CD4-positive, alpha-beta T cell treated with Interleukin-4 for 4 hours (primary cell): ENCODE measurements at places on chromosomes 7 and 10.
A peak's percentile ranks its signal among the peaks of the same experiment; 100 is the strongest.

- no peak for DNase-seq
Measured at GRCh38 chr10:124627866-124628675, 116.1 kb downstream of the FAM53B start.

GRCh38 chr7:32227746-32228145, 157.5 kb upstream of the PDE1C start:
- no peak for DNase-seq

DNA sequence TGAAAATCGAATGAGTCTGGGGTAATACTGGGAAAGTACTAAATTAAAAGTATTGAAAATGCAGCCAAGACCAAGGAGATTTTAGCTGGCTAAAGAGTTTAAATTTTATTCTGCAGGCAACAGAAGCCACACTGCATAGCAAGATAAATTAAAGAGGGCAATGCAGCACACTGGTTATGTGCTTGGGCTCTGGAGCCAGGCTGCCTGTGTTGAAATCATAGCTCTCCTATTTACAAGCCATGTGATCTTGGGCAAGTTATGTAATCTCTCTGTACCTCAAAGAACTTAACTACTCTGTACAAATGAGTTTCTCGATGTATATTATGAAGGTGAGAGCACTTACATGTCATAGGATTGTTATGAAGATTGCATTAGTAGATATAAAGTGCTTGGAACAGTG, 9.9 kb downstream of the SLC25A13 start:
- DNase-seq = no peak

DNA sequence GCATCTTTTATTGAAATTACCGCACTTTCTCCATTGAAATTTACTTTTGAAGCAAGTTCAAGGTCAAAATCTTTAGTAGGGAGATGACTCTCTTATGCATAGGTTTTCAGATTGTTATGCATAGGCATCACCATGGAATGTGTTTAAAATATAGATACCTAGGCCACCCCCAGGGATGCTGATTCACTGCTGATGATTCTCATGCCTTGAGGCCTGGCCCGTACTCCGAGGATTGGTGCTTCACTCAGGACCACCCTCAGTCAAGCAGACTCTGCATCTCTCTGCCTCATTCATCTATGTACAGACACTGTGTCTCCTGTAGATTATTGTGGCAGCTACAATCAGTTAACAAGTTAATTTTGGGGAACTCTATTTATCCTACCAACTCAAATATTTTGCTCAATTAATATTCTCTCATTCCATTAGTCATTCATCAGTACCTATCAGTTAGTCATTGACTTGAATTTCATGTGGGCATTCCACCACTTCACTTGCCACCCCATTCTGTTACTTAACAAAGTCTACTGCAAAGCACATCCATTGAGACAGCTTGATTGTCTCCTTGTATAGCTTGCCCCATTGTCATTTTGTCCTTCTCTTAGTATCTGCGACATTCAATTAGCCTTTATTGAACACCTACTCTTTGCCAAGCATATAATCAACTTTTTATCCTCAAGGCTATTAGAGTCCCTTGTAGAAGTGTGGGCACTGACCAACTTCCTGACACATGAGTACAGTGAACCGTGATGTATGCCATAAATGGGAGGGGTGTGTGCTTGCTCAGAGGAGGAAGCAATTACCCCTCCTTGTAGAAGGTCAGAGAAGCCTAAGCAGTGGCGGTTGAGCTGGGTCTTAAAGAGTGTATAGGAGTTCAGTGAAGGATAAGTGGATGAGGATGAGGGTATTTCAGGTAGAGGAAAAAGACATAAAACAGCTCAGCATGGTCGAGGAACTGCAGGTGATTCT, 255.6 kb upstream of the BMPER start:
- DNase-seq = no peak

DNA sequence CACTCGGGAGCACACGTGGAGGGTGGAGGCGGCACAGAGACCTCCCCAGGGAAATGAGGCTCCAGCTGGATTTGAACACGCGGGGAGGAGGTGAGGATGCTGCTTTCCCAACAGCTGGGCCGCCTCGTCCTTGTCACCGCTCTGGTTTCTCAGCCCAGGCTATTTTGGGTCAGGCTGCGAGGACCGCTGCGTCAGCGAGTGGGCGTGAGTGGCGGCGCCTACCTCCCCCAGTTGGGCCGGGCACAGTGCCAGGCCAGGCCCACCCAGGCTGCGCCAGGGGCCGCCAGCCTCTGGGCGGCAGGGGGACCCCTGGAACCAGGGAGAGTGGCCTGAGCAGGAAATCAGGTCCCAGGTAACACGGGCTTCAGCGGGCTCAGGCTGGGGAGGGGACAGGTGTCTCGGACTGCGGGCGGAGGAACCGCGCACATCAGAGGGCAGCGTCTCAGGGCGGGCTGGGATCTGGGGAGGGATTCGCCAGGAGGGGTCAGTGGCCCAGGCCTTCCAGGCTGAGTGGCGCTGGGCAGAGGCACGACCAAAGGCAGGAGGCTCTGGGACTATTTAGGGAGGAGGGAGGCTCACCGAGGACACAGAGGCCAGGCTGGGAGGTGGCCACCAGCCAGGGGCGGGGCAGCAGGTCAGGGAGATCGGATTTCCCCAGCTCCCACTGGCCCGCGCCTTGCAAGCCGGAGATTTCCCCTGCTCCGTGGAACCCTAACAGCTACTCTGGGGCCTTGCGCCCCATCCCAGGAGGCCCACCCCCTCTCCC, 125.2 kb upstream of the RET start:
- DNase-seq = no peak

DNA sequence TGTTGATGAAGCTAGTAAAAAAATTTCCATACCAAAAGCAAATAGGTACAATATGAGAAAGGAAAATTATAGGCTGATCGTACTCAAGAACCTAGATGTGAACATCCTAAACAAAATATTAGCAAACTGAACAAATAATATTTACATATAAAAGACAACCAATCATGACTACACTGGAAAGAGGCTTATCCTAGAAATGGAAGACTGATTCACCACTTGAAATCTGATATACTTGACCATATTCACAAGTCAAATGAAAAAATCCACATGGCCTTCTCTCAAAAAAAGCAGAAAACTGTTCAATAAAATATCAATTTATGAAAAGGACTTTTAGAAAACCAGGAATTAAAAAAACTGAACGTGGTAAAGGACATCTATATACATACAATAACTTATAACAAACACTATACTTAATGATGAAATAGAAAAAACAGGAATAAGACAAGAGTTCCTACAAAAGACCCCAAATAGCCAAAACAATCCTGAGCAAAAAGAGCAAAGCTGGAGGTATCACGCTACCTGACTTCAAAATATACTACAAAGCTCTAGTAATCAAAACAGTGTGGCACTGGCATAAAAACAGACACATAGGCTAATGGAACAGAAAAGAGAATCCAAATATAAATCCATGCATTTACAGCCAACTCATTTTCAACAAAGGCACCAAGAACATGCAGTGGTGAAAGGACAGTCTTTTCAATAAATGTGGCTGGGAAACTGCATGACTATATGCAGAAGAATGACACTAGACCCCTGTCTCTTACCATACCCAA, 29.2 kb upstream of the FAM180A start:
- no peak for DNase-seq

DNA sequence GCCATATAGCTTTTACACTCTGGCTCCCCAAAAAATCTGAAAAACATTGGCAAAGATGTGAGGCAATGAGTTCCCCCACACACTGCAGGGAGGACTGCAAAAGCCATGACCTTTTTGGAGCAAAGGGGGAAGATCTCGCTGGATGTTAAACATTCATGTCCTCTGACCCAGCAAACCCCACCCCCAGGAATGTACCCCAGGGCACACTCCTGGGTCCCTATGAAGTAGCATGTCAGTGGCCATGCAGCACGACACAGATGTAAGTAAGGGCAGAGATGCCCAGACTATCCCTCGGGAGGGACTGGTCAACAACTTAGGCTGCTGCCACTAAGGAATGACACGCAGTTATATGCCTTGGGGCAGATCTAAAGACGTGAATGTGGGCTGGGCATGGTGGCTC, 100.6 kb downstream of the DLG5 start:
- DNase-seq = no peak

- no peak for DNase-seq
Measured at GRCh38 chr10:11367505-11367904, 243.9 kb downstream of the USP6NL start.

GRCh38 chr7:130875901-130876300, 141.9 kb upstream of the KLF14 start:
- DNase-seq = no peak

DNA sequence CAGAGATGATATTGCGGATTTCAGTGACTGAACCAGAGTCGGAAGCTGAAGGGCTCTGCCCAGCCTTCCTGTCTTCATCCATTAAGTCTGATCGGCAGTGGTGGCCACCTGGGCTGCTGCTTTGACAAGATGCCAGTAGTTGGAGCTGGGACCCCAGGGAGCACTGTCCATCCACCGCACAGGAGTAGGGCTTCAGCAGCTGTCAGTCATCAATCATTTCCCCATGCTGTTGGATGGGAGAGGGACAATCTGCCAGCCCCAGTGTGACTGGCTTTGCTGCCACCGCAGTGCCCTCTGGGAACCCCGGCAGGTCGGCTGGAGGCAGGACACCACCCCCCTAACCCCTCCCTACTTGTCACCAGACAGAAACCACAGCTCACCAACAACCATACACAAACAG, 23.0 kb upstream of the GPR146 start:
- DNase-seq = no peak

GRCh38 chr10:91316486-91316885, 93.7 kb upstream of the HECTD2 start:
- no peak for DNase-seq

- no peak for DNase-seq
Measured at GRCh38 chr7:9600974-9601373, 1167.6 kb downstream of the NXPH1 start.

- no peak for DNase-seq
Measured at GRCh38 chr10:84117686-84118394, 21.5 kb upstream of the GHITM start.

GRCh38 chr7:81789406-81790119, 19.7 kb upstream of the HGF start:
- no peak for DNase-seq

DNA sequence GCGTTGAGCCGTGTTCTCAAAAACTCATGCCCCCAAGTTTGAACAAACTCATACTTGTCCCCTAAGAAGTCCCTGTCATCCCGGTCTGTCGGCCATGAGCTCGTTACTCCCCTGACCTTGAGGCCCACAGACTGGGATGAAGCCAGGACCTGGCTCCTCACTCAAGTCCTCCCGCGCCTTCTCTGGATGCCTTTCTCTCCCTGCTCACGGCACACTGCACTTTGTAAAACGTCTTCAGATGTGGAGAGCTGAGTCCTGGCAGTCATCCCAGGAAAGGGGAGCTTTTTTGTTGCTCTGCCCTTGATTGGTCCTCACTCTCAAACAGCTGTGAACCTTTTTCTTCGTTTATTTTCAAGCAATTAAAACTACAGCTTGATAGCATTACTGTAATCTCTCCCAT, 110.8 kb downstream of the JAZF1 start:
- DNase-seq = no peak

DNA sequence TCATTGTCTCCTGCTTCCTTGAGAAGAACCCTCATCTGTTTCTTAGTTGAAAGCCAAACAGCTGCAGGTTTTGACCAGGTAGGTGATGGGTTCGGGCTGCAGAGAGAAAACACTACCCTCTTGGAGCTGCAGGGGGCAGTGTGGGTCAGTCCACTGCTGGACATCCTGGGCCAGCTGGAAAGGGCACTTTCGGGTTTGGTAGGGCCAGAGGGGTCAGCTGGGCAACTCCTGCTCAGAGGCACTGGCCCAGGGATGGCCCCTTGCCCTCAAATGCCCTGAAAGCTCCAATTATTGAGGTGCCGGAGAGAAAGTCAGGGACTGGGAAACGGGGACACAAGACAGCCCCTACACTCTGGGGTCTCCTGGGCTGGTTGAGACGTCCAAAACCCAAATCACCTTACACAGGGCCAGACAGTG, 90.7 kb downstream of the MKI67 start:
- DNase-seq = peak; percentile 57

- no peak for DNase-seq
Measured at GRCh38 chr10:117217196-117217761, 20.0 kb downstream of the KCNK18 start.

GRCh38 chr7:3321206-3321605, 20.2 kb downstream of the SDK1 start:
- DNase-seq = no peak

DNA sequence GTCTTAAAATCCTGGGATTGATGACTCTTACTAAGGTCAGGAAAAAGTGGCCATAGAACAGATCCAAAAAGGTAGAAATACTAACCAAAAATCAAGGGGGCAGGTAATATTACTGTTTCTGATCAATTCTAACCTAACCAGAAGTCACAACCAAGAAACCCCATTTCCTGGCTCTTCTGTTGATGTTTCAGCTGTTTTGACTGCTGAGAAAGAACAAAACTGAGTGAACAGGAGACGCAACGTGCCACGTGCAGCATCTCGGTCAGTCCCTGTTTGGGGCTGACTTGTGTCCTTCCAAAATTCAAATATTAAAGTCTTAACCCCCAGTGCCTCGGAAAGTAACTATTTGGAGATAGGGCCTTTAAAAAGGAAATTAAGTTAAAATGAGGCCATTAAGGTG, 56.8 kb downstream of the JAZF1 start:
- no peak for DNase-seq

- DNase-seq = no peak
Measured at GRCh38 chr10:113788604-113789083, 37.2 kb downstream of the PLEKHS1 start.

GRCh38 chr7:131431289-131431688, 103.6 kb downstream of the MKLN1 start:
- no peak for DNase-seq

DNA sequence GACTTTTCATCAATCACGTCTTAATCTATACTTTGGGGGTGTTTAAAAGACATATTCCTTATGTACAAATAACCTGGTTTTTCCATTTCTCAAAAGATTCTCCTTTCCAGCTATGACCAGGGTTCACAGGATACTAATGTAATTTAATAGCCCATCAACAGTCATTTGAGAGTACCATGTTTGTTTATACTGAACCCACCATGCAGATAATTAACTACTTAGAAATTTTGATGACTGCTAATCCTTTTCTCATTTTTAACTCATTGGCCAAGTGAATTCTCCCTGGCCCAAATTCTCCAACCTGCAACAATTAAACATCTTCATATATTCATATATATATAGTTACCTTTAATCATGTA, 28.8 kb upstream of the KMT2E start:
- no peak for DNase-seq

DNA sequence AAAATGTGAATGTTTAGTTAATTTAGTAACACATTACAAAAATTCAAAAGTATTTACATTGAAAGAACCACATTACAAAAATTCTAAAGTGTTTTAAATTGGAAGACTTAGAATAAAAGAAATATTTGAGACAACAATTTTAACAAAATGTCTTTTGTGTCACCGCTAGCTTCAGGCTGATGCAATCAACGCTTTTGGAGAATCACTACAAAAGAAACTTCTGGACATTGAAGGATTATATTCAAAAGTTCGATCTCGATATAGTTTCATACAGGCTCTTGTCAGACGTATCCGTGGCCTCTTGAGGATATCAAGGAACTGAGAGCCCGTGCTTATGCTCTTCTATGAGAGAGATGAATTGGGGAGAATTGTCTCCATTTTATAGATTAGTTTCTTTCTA, 14.1 kb upstream of the STMP1 start:
- no peak for DNase-seq

GRCh38 chr10:3820255-3820654, 35.2 kb upstream of the KLF6 start:
- DNase-seq = no peak

GRCh38 chr7:123665157-123665556, 9.5 kb downstream of the LMOD2 start:
- no peak for DNase-seq
